Endothelial cell of umbilical vein (primary cell): ENCODE measurements at places on chromosomes 16 and 17. TPM values are rescaled to one million over a fixed set of nuclear protein-coding genes. Genes with fewer than 3 reads are reported as not detected.
A peak's percentile ranks its signal among the peaks of the same experiment; 100 is the strongest.

DNA sequence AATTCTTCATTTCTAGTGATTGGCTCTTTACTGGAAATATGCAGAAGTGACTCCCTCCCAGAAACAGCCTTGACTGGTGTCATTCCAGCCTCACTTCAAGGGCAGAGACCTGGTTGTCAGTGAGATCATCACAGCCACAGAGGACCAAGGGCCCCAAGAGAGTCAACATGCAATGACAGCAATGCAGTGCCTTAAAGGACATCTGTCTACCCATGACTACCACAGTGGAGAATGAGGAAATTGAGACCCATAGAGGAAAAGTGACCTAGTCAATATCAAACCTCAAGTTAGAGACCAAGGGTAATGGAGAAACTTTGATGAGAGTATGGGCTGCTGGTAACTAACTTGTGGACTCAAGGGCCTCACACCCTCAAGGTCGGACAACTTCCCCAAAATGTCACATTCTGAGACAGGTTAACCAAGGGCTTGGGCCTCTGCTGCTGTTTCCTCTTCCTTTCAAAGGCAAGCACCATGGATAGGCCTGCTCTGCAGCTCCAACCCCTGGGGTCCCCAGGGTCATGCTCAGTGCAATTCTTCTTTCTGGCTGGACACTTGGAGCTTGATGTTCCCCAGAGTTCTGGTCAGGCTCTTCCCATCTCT lies 11.3 kb downstream of the NOG start:
- DNase-seq, result no peak

- DNase-seq, result peak; percentile 79
These were observed 18.8 kb downstream of the NCBP3 start for GRCh38 chr17:3827124-3827773.

- DNase-seq, result no peak
These were observed 13.3 kb downstream of the NDUFAF8 start for GRCh38 chr17:81252326-81252986.

GRCh38 chr16:17367036-17367435 lies 103.7 kb downstream of the XYLT1 start:
- no peak for DNase-seq

- DNase-seq, result peak; percentile 65
These were observed 20.2 kb downstream of the CYTH1 start for GRCh38 chr17:78761789-78762406.

- no peak for DNase-seq
These were observed 3.7 kb upstream of the NLK start for GRCh38 chr17:28038802-28039201.

The EVPLL gene
- not detected in 2 replicates for polyA plus RNA-seq

The TNRC6C gene
- 1.5 and 2.1 TPM in 2 replicates for polyA plus RNA-seq
